ENCODE measurements at places on chromosomes 4 and X.

GRCh38 chr4:1198098-1198844 is 25.9 kb upstream of the SPON2 start:
- DNase-seq = no peak

DNA sequence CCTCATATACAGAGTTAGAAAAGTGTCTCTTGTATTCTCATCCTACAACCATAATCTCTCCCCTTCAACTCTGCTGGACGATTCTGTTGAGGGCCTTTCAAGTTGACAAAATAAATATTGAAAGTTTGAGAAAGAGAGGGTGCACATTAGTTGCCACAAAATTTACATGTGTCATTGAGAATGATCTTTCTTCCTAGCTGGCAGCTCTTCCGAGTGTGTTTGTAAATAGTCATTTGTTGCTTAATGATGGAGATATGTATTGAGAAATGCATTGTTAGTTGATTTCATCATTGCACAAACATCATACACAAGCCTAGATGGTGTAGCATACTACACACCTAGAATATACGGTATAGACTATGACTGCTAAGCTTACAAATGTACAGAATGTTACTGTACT is 632.8 kb upstream of the AMOT start:
- no peak for DNase-seq

- no peak for DNase-seq
These were observed 99.3 kb upstream of the PRKG2 start for GRCh38 chr4:81314196-81314896.

DNA sequence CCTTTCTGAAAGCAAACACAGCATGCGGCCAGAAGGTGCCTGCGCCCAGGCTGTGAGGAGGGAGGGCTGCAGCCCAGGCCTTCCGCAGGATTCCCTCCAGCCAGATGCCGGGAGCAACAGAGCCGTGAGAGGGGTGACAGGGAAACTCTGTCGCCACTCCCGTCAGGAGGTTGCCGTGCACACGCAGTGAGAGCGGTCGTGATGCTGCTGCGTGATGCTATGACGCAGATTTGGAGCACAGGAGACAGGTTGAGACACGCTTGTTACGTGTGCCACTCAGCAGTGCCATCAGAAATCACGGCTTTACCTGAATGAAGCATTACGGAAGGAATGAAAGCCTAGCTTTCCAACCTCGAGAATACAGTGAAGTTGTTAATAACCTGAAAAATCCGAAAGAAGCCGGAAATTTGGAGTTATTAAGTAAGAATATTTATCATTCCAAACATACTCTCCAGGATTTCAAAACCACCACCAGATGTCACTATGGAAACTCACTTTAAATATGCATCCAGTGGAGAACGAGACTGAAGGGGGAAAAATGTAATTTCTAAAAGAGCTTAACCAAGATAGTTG is 54.4 kb downstream of the FAT1 start:
- no peak for DNase-seq
